Gastrocnemius medialis (tissue), 4 donors: ENCODE measurements at places on chromosomes 3 and 15.

GRCh38 chr3:124843506-124844177, 43.5 kb downstream of the ITGB5 start:
- DNase-seq: no peak

DNA sequence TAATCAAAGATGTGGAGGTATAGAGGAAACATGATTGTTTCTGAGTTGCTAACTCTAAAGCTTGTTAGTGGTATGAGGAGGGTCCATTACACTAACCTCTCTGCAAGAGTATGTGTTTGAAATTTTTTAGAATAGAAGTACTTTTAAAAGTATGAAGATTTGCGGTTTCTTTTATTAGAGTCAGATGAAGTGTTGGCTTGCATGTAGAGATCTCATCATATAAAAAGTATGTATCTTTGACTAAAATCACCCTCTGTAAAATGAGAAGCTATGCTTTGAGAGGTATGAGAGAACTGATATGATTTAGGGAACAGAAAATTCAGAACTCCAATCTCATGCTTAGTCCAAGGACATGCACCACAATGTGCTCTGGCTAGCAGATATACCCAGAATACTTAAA, 140.4 kb upstream of the MBNL1 start:
- no peak for DNase-seq

DNA sequence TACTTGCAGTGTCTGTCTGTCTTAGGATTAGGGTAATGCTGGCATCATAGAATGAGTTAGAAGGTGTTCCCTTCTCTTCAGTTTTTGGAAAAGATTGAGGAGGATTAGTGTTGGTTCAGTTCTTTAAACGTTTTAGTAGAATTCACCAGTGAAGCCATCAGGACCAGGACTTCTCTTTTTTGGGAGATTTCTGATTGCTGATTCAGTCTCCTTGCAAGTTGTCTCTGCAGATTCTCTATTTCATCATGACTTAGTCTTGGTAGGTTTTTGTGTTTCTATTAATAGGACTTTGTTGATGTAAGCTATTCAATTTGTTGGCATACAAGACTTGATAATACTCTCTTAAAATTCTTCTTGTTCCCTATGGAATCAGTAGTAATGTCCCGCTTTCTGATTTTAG, 48.9 kb downstream of the STT3B start:
- no peak for DNase-seq

- no peak for DNase-seq
Measured at GRCh38 chr3:111045564-111045963, 26.1 kb upstream of the NECTIN3 start.

DNA sequence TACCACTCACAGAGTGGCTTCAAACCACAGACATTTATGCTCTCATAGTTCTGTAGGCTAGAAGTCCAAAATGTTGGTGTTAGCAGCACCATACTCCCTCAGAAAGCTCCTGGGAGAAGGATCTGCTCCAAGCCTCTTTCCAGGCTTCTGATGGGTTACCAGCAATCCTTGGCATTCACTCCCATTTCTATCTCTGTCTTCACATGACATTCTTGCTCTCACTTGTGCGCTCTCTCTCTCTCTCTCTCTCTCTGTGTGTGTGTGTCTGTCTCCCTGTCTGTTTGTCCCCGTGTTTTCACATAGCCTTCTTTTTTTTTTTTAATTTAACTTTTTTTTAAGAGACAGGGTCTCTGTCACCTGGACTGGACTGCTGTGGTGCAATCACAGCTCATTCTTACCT, 26.3 kb downstream of the CDAN1 start:
- DNase-seq: no peak

DNA sequence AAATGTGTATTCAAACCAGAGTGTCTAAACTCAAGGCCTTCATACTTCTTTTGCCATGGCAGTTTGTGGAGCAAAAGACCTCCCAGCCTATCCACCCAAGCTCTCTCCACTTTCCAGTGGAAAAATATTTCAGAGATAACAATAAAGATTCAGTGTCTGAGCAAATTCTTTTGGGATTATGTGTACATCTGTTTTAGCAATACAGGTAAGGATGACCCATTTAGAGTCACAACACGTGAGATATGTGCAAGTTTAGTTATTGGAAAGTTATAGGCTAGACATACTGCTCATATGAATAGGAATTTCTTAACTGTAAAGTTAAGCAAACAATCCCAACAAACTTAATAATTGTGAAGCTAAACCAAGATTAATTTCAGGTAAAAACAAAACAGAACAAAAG, 174.5 kb upstream of the LRIG1 start:
- no peak for DNase-seq
